ENCODE measurements at places on chromosomes 3 and 15.

DNA sequence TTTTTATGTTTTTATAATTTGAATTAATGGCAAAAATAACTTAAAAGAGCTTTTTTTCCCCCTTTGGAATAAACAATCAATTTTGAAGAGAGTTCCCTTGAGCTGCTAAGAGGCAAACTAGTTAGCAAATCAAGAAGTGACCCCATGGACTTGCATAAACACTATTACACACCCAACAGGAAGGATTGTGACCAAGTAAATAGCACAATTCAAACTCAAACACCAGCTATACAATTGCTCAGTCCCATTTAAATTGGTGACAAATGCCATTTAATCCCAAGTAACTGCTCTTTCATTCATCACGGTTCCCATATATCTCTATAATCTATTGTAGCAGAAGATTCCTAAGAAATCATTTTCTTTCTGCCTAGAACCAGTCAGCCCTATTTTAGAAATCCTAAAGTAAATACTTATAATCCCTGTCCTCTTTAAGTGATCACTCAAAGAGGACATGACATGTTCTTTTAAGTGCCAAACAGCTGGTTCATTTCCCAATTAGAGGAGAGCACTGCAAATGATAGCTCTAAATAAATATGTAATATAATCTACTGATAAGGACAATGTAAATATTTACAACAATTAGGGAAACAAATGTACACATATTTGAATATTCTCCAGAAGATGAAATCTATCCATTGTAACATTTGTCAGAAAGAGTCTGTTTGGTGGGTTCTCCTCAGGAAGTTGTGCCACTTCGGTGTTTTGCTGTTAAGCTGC, 137.8 kb upstream of the ADAMTS9 start:
- no peak for DNase-seq

- DNase-seq, result no peak
These were observed 4.9 kb upstream of the CHSY1 start for GRCh38 chr15:101256757-101257156.

DNA sequence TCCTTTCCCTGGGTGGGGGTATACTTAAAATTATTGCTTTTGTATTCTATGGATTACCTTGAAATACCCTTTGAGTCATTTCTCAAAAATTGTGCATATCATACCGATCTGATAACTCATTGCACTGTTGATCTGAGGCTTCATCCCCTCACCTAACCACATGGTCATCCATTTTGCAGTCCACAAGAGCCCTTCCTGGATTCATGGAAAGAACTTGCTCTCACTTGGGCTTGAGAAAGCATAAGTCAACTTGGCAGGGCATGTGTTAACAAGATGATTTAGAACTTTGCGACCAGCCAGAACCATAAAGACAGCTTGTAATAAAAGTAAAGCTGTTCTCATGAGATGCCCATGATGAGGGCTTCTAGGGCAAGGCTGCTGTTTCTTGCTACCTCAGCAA, 22.2 kb downstream of the MME start:
- DNase-seq, result no peak

- DNase-seq, result no peak
These were observed 30.4 kb upstream of the TRPM1 start for GRCh38 chr15:31131853-31132375.

GRCh38 chr3:172515130-172515918, 7.9 kb downstream of the TNFSF10 start:
- DNase-seq, result no peak
